ENCODE measurements at places on chromosomes 3 and 15.

DNA sequence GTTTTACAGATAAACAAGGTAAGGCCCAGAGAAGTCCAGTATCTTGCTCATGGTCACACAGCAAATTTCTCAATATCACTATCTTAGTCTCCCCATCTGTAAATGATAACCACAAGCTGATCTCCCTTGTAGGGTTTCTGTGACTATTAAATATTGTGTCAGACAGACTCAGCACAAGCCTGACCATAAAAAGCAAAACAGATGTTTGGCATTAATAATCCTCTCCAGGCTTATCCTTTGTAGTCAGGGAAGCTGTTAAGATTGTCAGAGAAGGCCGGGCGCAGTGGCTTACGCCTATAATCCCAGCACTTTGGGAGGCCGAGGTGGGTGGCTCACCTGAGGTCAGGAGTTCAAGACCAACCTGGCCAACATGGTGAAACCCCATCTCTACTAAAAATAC, 173.2 kb upstream of the PRICKLE2 start:
- no peak for DNase-seq

DNA sequence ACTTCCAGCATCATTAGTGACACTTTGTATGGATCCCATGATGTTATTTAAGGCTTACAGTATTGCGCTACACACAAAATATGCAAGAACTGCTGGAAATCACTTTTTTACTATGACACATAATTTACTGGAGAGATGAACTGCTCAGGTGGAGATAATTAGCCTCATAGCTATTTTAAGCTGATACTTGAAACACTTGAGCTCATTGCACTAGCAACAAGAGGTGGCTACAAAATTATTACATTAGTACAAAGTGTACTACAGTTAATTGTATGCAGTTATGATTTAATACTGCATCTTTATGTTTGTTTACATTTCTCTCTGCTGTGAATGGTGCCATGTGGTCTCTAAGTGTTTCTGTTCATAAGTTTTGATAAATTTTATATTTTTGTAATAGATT, 6.5 kb upstream of the LZTFL1 start:
- no peak for DNase-seq

DNA sequence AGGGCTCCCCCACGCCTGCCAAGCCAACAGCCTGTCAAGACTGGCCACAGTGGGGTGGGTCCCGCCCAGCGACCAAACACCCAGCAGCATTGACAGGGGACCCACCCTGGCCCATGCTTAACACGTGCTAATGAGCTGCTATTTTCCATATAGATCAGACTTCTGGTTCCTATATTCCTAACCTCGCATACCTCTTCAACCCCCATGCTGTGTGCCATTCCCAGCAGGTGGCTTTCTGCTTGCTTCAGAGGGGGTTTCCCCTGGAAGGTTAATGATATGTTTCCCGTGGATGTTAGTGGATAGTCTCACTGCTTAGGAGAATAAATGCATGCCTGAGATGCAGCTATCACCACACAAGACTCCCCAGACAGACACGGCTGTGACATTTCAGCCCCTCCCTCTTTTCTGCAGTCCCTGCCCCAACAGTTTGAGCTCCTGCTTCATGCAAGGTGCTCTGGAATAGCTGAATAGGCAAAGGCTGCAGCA, 37.9 kb upstream of the MGLL start:
- no peak for DNase-seq

- DNase-seq = no peak
Observed at GRCh38 chr3:177781686-177782161, 584.4 kb upstream of the TBL1XR1 start.

DNA sequence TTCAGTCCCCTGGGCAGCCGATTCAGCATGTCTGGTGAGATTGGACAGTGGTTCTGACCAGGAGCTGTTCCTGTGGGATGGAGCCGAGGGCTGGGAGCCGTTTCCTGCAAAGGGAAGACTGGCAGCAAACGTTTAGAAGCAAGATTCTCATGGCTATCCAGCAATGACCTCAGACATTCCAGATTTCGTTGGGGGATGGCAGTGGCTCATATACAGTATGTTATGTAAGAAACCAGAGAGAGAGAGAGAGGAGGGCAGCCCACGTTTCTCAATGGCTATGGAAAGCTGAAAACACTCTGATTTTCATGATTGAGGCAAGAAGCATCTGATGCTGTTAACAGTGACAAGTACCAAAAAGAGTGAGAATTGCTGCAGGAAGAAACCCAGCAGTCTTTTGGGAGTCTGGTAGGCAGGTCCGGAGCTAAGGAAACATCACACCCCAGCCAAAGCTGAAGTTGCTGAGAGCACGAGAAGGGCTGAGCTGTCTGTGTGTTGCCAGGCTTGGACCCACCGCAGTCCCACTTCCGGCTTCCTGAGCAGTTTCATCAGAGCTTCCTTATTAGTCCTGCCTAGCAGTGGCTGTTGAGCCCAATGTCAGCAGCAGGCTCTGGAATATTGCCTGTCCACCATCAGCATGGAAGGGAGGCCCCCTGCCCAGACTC, 25.6 kb upstream of the VPS8 start:
- no peak for DNase-seq

DNA sequence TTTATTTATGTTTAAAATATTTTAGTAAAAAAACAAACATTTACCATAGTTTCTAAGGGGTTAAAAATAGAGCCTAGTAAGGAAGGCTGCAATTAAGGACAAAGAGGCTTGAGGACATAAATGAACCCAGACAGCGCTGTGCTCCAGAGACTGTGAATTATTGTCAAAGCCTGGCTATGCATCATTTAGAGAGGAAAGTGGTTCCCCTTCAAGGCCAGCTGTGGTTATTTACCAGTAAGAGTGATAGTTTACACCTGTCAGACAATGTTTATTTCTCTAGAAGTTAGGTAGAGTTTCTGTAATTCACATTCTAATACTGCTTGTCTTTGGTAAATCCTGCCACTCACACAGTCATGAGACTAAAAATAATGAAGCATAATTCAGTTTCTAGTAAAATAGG, 32.4 kb upstream of the PIK3R4 start:
- no peak for DNase-seq

Measured in kidney tubule cell (primary cell).